NCI-H187 (cell line): ENCODE measurements at places on chromosomes 1 and 21.

DNA sequence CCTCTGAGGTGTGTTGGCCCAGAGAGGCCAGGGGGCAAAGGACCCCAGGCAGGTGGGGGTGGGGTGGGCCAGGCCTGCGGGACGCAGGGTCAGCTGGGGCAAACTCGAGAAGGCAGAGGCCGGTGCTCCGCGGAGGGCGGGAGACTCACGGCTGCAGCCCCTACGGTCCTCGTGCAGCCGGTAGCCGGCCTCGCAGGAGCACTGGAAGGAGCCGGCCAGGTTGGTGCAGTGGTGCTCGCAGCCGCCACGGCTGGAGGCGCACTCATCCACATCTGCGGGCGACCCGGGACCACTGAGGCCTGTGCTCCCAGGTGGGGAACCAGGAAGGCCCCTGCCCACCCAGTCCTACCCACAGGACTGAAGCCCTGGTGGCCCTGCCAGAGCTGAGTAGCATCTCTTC lies 55.3 kb downstream of the ARHGEF16 start:
- DNase-seq = no peak

- DNase-seq = no peak
These were observed at the start of gene ACTA1 for GRCh38 chr1:229434005-229434640. TSS of gene ACTA1 (minus strand) at chr1:229434094. CDS start at chr1:229433115, 979 bp downstream.

DNA sequence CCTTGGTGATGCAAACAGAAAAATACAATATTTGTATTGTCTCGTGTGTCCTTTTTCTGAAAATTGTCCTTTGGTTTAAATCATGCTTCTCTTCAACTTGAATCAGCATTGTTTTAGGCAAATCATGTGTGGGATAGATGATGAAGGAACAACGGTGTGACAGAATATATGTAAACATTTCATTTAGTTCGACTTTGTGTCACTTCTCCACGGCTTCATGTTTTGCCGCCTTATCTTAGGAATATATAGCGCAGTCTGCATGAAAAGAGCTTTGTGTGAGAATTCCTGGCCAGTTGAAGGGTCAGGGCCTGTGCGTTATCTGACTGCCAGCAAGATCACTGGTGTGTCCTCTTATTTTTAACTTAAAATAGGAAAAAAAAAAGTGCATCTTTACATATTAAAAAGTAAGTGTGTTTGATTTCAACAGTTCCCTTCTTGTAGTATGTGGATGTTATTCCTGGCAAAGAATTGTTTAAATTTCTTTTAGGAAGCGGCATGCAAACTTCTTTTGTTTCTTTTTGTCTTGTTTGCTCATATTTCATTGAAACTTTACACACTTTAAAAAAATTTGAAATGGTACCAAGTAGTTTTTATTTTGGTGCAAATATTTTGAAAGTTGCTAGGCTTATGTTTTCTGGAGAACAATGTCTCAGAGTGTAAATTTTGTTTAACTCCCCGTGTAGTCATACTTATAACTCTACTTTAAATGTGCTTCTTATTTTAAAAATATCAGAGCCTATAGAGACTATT lies 465.2 kb downstream of the USP25 start:
- no peak for DNase-seq

DNA sequence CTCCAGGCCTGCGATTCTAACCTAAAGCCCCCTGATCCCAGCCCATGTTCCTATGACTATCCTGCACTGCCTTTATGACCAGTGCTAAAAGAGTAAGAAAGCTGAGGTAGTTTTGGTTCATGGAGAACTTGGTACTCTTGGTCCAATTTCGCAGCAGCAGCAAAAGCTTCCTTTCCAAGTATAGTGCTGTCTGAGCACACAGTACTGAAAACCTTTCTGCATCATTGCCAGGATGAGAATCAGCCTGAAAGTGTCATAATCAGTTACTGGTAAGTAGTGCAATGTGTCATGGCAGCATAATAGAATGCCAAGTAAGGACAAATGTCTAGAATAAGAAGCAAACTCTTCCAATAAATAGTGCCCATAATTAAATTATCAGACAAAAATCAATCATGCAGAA lies 889.6 kb upstream of the ADGRL4 start:
- no peak for DNase-seq

- no peak for DNase-seq
These were observed 87.9 kb upstream of the SMYD2 start for GRCh38 chr1:214192825-214193643.

DNA sequence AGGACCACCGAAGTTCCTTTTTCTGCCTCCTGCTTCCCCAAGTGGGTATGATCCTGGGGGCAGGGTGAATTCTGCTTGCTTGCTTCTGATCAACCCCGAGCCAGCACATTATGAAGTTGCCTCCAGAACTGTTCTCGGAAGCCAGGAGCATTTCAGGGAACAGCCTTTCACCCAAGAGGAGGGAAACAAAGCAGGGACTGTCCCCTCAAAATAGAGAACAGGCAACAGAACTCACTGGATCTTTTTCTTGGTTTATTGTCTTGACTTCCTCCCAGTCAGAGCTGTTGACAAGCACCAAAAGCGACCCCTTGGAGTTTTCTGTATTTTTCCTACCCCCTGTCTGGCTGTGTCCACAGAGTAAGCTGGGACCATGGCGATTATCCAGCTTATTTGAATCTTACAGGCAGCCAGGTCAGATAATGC lies 258.3 kb upstream of the SGIP1 start:
- DNase-seq = no peak

DNA sequence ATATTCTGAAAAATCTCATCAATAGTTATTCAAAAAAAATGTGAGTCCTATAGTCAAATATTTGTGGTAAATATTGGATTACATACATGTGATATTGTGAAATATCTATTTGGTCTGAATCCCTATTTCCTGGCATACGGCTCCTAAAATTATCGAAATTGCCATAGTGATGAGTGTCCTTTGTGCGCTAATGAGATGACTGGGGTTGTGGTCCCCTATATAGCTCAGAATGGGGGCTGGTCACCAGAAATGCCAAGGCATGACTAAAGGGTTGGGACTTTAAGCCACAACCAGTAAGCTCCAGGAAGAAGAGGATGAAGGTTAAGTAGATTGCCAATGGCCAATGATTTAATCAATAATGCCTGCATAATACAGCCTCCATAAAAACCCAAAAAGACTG lies 610.2 kb upstream of the CHRM3 start:
- DNase-seq = no peak

DNA sequence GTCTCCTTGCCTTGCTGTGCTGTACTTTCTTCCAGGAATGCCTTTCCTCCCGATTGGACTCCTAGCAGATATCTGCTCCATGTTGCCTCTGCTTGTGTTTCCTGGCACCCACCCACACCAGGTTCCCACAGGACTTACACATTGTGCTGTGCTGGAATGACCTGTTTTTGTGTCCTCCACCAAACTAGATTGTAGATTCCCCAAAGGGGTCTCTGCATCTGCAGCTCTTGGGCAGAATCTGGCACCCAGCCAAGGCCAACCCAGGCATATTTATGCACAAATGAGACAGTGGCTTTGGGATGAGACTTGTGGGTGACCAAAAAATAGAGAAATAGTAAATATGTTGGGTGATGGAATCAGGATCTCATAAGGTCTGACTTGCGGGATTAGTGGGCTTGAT lies 278.2 kb downstream of the RRAGC start:
- no peak for DNase-seq

DNA sequence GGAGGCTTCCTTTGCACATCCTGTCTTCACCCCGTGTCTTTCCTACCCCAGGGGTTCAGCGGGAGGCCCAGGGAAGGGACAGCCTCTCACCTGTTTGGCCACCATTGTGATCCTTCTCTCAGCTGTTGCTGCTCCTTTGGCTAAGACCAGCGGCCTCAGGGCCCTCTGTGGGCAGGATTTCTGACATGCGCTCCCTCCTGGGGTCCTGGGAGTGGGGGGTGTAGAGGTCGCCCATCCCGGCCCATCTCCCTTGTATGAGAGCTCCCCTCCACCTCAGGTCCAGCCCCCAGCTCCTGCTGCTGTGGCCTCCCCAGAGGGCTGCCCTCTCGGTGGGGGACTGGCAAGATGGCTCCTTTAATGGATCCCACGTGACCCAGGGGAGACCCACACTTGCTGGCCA lies 120.5 kb downstream of the PRDM2 start:
- no peak for DNase-seq

DNA sequence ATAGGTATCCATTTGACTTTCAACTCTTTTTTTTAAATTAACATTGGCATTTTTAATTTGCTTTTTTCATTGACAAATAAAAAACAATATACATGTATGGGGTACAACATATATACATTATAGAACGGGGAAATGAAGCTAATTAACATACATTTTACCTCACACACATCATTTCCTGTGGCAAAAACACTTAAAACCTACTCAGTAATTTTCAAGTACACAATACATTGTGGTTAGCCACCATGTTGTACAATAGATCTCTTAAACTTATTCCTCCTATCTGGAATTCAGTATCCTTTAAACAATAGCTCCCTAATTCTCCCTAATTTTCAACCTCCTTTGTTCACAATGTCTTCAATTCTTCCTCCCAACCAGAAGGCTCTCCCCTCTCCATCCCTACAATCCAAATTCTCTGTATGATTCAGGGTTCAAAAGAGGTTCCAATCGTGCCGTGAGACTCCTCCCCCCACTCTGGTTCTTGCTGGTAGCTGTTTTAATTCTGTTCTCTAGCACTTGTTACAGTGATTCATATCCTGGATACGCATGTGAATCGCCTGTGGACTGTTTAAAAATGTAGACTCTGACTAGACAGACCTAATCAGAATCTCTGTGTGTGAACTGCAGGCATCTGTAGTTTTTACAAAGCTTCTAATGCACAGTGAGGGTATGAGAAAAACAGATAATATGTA lies 87.6 kb upstream of the DUSP10 start:
- DNase-seq = no peak

DNA sequence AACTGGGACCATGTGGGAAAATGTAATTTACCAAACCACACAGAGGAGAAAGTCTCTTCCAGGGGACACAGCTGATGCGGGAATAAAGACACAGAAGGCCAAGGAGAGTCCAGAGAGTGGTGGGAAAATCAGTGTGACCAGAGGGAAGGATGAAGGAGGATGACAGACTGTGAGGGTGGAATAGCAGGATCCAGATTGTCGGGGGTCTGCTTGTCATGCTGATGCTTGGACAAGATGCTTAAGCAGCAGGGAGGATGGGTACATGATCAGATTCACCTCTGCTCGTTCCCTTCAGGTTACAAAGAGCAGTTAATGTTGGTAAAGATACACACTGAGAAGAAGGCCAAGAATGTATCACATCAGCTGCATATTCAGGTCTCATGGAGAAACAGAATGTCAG lies 117.1 kb upstream of the ZNF644 start:
- DNase-seq = no peak

DNA sequence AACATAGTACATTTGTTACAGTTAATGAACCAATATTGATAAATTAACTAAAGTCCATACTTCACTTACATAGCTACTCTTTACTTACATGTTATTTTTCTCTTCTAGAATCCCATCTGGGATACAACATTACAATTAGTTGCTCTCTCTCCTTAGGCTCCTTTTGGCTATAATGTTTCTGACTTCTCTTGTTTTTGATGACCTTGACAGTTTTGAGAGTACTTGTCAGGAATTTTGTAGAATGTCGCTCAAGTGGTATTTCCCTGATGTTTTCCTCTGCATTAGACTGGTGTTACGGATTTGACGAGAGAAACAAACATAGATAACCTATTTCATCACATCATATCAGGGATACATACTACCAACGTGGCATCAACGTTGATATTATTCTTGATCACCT lies 925.4 kb upstream of the TMPRSS15 start:
- no peak for DNase-seq

DNA sequence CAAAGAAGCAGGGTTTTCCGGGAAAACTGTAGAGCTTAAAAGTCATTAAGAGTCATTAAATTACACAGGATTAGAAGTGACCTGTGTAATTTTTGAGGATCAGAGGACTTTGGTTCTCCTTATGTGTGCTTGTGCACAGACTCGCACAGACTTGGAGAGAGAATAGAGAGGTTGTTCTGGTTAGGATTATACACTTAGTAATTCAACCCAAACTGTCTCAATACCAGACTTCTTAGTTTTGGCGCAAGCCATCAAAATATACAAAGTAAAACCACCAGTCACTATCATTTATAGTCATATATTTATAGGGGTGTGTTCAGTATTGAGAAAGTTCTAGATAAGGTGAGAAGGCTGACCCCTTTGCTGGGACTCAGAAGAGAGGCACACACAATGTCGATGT lies 112.3 kb downstream of the HLX start:
- no peak for DNase-seq

DNA sequence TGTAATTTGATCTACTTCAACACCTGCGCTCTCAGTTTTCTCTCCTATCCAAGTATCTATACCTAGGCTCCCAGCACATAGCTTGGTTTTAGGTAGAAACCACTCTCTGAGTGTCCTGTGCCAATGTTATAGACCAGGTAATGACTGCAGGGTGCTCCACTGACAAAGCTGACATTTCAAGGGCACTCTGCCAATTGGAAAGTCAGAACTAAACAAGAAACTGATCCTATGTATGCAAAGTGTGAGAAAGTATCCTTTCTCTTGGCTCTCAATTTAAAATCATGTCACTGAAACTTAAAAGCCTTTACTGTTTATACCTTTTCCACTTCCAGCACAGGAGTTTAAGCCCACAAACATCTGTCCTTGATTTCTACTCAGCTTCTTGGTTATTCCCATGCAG lies 45.0 kb upstream of the AIM2 start:
- no peak for DNase-seq

DNA sequence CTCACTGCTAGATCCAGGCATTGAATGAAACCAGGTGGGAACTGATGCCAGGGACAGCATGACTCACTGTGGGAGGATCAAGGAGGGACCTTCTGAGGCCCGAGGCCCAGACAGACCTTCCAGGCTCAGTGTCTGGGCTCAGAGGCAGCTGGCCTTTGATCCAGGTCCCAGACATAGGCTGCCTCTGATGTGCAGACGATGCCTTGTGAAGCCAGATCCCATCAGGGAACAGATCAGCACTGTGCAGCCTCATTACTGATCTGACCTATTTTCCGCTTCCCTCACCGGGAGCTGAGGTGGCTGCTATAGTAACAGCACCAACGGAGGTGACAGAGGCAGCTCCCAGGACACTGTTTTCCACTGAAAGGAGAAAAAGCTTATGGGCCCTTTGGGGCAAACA lies 399.5 kb downstream of the MATN1 start:
- DNase-seq = no peak

- no peak for DNase-seq
These were observed 15.1 kb upstream of the THRAP3 start for GRCh38 chr1:36208978-36209703.

DNA sequence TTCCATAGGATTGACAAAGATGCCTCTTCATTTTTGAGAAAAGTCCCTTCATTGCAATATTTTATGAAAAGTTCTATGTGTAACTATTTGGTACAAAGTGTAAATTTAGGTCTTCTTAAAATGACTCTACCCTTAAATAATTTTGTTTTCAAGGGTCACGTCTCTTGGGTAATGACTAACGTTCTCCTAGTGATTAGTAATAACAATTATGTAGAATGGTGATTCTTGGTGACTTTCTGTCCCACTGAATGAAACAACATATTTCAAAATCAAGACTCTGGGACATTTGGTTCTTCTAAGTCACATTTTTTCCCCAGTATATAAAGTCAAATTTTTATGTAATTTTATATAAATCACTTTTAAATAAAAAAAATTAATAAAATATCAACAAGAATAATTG lies 277.5 kb upstream of the ADAMTS5 start:
- no peak for DNase-seq

- DNase-seq = no peak
These were observed 24.0 kb upstream of the ADARB1 start for GRCh38 chr21:45050345-45050796.
